ENCODE measurements at places on chromosomes 11 and 22.

DNA sequence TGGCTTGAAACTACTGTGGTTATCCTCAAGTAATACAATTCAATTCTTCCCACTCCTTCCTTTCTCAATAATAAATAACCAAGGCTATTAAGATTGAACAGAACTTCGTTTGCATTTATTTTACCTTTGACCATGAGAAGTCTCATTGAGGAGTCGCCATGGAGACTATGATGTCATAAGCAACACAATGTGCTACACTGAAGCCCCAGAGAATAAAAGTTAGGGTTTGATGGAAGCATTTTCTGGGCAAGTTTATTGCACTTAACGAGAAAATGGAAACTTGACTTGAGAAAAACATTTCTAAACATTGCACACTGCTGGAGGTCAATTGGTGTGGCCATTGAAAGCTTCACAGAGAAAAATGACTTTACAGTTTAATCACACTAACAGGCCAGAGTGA, 121.5 kb downstream of the FAM76B start:
- no peak for DNase-seq

- no peak for DNase-seq
Measured at GRCh38 chr11:70675697-70676374, 277.5 kb downstream of the CTTN start.

- DNase-seq, result no peak
Measured at GRCh38 chr11:63785823-63786222, 17.2 kb upstream of the ZFTA start.

DNA sequence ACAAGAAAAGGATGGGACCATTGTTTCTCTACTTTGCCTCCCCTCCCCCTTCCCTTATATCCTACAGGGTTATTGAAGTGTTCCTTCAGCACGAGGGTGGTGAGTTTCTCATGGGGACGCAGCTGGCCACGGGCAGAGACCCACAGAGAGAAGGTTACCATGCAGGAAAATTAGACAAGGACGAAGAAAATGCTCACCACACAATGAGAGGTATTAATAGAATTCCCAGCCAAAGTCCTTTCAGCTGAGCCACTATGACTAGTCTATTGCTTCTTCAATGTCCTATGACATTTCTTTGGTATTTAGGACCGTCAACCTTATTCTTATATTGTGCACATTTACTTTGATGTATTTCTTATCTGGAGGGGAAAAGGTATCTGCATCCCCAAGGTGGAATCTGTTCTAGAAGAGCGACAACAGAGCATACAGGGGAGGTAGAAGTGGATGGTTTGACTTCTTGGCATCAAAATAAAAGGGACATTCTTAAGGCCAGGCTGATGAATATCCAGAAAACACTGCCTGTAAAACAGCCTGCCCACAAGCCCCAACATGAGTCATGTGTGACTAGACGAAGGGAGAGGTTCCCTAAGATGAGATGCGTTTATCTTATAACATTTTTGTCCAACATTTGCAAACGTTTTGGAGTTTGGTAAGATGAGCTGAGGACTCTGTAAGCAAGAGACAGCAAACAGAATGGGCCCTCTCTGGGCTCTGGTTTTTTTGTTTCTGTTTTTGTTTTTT, 209.8 kb upstream of the NARS2 start:
- DNase-seq, result peak; percentile 53

GRCh38 chr11:1823376-1824220, 11.2 kb upstream of the SYT8 start:
- DNase-seq, result no peak

DNA sequence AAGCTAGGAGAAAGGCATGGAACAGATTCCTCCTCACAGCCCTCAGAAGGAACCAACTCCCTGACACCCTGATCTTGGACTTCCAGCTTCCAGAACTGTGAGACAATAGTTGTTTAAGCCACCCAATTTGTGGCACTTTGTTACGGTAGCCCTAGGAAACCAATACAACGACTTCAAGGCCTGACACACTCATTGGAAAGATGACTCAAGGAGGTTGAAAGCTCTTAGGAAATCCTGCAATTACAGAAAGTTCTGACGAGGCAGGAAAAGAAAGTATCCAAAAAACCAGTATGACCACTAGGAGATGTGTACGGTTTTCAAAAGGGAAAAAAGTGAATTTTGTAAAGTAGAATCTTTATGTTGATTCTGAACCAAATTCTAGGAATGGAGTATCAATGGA, 161.4 kb downstream of the SWAP70 start:
- DNase-seq, result no peak

GRCh38 chr11:121435132-121435531, 17.0 kb upstream of the SORL1 start:
- DNase-seq, result no peak

GRCh38 chr11:61004180-61004611, 32.7 kb downstream of the CD6 start:
- DNase-seq, result peak; percentile 85

- DNase-seq, result no peak
Measured at GRCh38 chr11:6238902-6239301, at the start of gene CNGA4. Gene CNGA4, plus strand, starts transcription at chr11:6239089. Its CDS starts 118 bp downstream, at chr11:6239207.

GRCh38 chr11:88229303-88229702, 54.1 kb upstream of the RAB38 start:
- DNase-seq, result no peak

DNA sequence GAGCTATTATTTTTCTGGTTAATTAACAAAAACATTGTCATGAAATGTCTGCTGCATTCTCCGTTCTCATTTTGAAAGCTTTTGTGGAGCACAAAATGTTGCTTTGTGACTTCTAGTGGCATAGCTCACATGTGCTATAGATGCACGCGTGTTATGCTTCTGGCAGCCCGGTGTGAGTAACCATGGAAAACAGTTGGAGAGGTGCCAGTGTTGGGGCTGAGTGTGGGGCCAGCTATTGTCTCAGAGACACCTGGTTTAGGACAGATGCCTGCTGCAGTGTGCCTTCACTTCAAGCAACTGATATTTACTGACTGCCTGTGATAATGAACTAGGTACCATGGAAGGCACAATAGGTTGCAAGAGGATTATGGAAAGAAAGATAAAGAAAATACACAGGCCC, 760.6 kb downstream of the NTM start:
- no peak for DNase-seq

GRCh38 chr11:126753990-126754389, 246.6 kb downstream of the KIRREL3 start:
- DNase-seq, result no peak

DNA sequence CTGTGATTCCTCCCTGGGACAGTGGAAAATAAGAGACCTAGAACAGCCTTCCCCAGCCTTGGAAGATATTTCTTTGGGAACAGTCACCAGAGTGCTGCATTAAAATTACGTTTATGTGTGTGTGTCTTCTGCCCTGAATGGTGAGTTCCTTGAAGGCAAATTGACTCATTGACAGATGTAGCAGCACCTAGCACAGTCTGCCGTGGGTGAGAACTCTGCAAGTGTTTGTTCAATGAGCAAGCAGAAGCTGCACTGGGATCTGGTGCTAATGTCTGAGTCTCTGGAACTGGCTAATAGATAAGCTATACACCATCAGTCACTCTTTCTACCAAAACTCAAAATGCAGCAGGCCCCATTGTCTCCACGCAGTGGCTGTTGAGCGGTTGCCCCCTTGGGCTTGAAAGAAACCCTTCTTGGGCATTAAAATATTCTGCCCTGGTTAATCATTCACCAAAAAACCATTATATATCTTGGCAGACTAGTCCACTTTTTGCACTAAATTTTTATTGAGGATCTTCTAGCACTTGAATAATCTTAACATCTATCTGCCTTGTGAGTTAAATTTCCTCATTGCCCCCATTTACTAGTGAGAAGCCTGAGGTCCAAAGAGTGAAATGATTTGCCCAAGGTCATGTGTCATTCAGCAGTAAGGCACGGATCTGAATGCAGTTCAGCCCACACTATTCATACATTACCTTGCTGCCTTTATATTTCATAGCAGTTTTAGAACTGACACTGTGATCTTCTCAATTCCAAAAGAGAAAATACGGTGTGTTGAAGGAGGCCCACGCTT, 87.8 kb upstream of the GALNT18 start:
- no peak for DNase-seq

DNA sequence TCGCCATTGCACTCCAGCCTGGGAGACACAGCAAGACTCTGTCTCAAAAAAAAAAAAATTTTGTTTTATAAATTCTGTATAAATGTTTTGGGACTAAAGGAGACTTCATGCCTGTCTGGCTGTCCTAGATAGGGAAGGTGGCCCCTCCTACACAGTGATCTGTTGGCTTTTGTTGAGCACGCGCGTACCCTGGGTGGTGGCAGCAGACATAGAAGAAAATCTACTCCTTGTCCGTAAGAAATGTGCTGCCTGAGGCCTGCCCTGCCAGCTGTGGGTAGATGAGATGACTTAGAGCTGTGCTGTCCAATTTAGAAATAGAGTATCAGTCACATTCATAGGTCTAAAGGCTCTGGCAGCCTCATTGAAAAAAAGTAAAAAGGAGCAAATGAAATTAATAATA, 37.0 kb downstream of the AP2A2 start:
- no peak for DNase-seq

DNA sequence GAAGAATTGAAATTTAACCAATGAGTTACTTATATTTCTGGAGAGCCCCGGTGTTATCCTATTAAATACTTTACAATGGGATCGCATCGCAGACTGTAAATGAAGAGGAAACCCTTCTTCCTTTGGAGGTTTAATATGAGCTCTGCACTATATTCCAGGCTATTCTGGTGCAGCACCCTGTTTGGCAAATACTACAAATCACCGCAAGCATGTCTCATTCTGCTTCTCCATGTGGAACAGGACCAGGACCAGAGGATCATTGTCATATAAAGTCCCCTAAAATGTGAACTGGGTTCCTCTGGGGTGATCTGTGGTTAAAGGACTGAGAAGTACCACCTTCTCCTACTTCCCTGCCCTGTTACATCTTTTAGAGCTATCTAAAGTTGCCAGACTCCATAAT, 703.7 kb downstream of the DLG2 start:
- no peak for DNase-seq

DNA sequence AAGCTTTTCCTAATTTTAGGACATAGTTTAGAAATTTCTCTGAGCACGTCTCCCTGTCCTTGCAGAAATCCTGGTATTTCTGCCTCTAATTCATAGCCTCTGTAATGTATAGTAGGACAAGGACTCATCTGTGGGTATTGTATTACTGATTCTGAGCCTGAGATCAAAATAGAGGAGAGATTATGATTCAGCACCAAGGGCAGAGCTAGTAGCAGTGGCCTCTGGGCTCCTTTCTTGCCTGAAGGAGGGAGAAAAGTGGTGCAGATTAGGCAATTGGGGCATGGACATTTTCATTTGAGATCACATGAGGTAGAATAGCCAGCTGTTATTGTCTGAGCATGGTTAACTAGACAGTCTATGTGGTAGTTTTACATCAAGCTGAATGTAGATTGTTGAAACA, 2.8 kb downstream of the MADD start:
- DNase-seq, result no peak

DNA sequence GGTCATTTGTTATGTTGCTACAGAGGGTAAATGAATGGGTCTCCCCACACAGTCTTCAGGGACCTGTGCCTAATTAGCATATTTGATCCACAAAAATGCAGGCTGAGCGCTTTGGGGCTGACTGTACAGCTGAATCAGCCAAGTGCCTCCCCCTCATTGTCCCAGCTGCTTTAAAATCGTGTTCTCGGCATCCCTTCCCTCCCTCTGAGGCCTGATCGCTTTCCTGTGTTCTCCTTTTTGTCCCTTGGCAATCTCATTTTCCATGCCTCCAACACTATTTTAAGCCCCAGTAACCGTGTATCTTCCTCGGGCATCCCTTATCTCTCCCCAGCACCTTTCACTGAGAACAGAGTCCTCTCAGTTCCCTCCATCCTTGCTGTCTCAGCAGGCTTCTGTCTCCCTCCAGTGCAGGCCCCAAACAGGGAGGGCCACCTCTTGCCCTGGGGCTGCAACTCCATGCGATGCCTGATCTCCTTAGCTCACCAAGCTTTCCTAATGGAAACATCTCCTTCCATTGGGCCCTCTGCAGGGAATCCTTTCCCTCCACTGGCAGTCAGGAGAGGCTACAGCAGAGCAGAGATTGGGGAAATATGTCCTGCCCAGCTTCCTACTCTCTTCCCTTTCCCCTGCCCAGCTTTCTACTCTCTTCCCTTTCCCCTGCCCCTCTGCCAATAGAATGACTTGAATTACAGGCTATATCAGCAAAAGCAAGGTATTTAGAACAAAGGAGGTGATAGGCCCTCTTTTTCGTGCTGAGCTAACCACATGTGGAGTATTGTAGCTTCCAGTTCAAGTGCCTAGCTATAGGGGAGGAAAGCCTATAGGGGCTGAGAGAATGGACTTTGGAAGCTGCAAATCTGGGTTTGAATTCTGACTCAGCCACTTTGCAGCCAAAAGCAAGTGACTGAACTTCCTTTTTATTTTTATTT, 13.8 kb downstream of the UQCR10 start:
- peak; percentile 80 for DNase-seq

GRCh38 chr22:25548866-25549464, 15.5 kb upstream of the GRK3 start:
- DNase-seq, result no peak

DNA sequence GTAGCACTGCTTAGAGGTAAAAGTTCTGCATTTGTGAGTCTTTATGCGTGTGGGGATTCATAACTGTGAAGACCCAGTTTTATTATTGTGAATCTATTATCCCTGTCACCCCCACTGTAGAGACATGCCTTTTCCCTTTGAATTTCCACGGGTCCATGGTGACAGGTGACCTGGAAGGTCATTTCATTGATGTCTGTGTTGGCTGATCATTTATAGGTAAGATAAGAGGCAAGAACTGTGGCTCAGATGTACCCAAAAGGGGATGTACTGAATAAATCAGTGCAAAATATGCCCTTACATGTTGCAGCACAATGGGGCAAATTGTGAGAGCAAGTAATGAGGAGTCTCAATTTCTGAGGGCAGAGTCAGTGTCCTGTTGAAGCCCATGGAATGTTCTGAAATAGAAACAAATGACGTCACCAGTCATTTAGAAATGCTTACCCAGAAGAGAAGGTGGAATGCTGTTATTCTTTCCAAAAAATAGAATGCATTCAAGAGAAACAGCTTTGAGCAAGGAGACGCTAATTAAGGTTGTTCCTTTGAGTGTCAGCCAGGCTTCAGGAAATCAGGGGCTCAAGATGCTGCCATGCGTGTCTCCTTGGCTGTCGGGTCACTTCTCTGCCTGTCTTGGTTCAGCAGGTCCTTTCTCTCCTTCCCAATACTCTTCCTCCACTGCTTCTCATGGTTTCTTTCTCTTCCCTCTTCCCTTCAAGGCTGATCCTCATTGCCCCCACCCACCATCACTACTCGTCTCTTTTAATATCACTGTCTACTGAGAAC, 118.7 kb upstream of the E2F8 start:
- no peak for DNase-seq

- no peak for DNase-seq
Measured at GRCh38 chr11:27653990-27654758, 46.1 kb downstream of the BDNF start.

GRCh38 chr11:116122697-116123472, 618.7 kb upstream of the CADM1 start:
- no peak for DNase-seq

DNA sequence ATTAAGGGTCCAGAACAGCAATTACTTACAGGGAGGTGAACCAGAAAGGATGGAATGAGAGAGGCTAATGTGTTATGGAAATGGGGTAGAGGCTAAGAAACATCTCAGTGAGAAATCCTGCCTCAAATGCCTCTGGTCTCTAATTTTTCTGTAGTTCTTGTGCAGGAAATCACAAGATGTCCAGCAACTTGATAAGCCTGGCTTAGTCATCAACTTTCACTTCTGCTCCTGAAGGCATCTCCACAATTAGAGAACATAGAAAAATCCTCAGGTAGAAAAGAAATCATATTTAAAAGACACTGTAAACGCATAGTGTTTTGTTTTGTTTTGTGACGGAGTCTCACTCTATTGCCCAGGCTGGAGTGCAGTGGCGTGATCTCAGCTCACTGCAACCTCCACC, 18.7 kb downstream of the MRGPRX4 start:
- DNase-seq, result no peak

- no peak for DNase-seq
Measured at GRCh38 chr11:112761911-112762706, 199.1 kb upstream of the NCAM1 start.

Data from fibroblast of skin of left quadriceps (primary cell).